ENCODE measurements at places on chromosomes 3 and 15. TPM values are rescaled to one million over a fixed set of nuclear protein-coding genes. Genes with fewer than 3 reads are reported as not detected.

Gene CLEC3B
- total RNA-seq: 138 TPM

Gene CCDC33
- total RNA-seq: 43.4 TPM

Gene EFHB
- 0.22 TPM for total RNA-seq

Gene TNNC1
- total RNA-seq: 28.3 TPM

GRCh38 chr3:18086078-18086477, 339.1 kb downstream of the SATB1 start:
- H3K36me3 ChIP-seq: no peaks in the 10 kb centered on the region
- DNase-seq: no peak
- H3K27me3 ChIP-seq: no peaks in the 10 kb centered on the region
- no peaks in the 10 kb centered on the region for H3K4me1 ChIP-seq
- H3K4me3 ChIP-seq: no peak overlapping the region

- H3K4me3 ChIP-seq: no peak overlapping the region
- H3K27me3 ChIP-seq: no peaks in the 10 kb centered on the region
- H3K27ac ChIP-seq: no peak overlapping the region
- H3K36me3 ChIP-seq: no peaks in the 10 kb centered on the region
Observed at GRCh38 chr3:47270526-47270925, 12.1 kb downstream of the KIF9 start.

GRCh38 chr15:34001536-34001935, 33.2 kb downstream of the CHRM5 start:
- no peak overlapping the region for H3K27ac ChIP-seq
- H3K27me3 ChIP-seq: no peaks in the 10 kb centered on the region
- no peak overlapping the region for H3K4me3 ChIP-seq
- no peaks in the 10 kb centered on the region for H3K4me1 ChIP-seq
- DNase-seq: no peak

GRCh38 chr3:107216711-107217110, 160.5 kb upstream of the CCDC54 start:
- H3K27ac ChIP-seq: no peak overlapping the region
- H3K36me3 ChIP-seq: no peaks in the 10 kb centered on the region

DNA sequence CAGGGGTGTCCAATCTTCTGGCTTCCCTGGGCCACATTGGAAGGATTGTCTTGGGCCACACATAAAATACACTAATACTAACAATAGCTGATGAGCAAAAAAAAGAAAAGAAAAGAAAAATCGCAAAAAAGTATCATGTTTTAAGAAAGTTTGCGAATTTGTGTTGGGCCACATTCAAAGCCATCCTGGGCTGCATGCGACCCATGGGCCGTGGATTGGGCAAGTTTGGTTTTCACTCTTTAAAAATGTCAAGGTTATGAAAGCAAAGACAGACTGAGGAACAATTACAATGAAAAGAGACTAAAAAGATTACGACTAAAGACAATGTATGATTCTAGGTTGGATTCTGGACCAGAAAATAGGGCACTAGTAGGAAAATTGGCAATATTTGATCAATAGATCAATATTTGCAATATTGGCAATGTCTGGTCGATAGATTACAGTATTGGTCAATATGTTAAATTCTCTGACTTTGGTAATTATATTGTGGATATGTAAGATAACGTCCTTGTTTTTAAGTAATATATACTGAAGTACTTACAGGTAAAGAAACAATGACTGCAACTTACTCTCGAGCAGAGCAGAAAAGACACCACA, 19.9 kb downstream of the CCNL1 start:
- no peaks in the 10 kb centered on the region for H3K36me3 ChIP-seq
- no peaks in the 10 kb centered on the region for H3K27me3 ChIP-seq

DNA sequence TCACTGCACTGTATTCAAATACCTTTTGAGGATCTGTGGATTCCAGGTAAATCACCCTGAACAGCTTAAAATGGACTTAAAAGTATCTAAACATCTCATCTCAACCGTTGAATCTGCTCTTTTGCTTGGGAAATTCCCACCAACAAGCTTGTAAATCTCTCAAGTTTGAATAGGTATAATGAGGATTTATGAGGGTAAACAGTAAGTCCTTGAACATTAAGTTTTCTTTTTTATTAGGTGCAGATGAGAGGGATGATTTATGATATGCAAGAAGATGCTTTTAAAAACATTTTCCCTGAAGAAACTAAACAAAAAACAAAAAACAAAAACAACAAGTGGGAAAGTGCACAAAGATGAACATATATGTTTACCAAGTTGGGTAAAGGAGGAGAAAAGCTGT, 290.6 kb downstream of the ROBO1 start:
- no peaks in the 10 kb centered on the region for H3K36me3 ChIP-seq
- no peak overlapping the region for H3K27ac ChIP-seq
- no peak overlapping the region for H3K4me3 ChIP-seq

DNA sequence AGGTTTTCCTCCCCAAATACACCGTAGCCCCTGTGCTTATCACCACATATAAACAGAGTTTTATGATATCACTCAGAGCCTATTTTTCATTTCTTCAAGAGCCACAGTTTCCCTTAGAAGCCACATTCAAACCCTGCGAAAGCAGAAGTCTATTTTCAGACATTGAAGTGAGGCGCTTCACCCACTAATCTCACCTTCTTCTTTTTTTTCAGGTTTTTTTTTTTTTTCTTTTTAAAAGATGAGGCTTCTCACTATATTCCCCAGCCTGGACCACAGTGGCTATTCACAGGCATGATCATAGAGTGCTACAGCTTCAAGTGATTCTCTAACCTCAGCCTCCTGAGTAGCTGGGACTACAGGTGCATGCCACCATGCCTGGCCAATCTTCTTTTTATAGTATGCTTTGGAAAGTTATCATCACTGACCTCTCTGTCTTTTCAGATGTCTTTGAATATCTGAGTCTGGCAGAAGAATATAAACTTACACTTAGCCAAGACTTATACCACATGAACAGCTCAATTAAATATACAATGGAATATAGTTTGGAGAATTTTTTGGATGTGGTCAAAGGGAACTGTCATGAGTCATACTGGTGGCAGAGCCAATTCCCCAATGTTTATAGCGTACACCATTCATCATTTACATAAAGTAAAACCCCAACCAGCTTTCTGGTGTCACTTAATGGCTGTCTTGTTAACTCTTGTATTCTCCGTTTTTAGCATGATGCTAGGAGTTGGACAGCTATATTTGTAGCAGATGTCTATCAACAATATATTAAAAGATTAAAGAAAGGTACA, 59.7 kb upstream of the CCDC50 start:
- H3K36me3 ChIP-seq: no peaks in the 10 kb centered on the region
- H3K4me1 ChIP-seq: no peaks in the 10 kb centered on the region
- H3K27ac ChIP-seq: no peak overlapping the region
- no peak overlapping the region for H3K4me3 ChIP-seq
- DNase-seq: no peak
